Stimulated activated naive CD4-positive, alpha-beta T cell treated with Interleukin-2 at 50 U/mL for 16 hours (primary cell): ENCODE measurements at places on chromosomes 5 and 9.

DNA sequence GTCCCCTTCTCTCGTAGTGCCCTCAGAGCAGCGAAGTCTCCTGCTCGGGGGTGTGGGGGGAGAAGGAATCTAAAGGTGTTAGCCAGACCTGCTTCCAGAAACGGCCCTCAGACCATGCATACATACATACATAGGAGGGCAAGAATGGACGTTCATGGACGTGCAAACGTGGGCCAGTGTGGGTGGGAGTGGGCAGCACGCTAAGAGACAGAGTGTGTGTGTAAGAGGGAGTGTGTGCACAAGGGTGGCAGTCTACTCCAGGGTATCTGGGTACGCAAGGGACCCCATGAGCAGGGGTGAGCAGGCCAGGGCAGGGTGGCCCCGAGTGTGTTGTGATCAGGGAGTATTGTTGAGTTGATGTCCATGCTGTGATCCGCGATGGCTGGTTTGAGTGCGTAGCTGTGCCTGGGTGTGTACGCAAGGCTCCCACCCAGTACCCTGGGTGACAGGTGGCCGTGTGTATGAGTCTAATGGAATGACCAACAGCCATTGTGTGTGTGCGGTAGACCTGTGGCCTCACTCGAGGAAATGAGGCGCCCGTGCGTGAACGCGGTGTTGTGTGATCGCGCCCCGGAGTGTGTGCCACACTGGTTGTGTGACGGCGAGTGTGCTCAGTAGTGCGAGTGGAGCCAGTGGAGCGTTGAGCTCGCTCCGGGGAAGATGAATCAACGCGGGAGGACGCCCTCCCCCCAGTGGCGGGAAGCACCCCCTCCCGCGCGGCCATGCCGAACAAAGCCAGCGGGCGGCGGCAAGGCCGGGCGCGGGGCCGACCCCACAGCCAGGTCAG is 826 bp downstream of the GPRIN1 start:
- DNase-seq = no peak

- no peak for DNase-seq
These were observed 8.8 kb downstream of the PHYHD1 start for GRCh38 chr9:128929560-128929959.

- DNase-seq = no peak
These were observed 86.1 kb downstream of the FBXL17 start for GRCh38 chr5:108295578-108296368.

GRCh38 chr5:139147483-139148087 is 50.6 kb downstream of the SIL1 start:
- no peak for DNase-seq

DNA sequence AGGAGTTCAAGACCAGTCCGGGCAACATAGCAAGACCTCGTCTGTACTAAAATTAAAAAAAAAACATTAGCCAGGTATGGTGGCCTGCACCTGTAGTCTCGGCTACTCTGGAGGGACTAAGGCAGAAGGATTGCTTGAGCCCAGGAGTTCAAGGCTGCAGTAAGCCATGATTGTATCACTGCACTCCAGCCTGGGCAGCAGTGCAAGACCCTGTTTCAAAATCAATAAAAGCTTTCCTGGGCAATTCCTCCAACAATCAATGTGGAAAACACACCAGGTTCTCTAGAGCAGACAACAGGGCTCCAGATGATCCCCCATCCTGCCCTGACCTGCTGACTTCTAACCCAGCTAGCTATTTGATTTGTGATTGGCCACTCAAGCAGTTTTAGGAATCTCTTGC is 1.2 kb downstream of the AK8 start:
- no peak for DNase-seq

DNA sequence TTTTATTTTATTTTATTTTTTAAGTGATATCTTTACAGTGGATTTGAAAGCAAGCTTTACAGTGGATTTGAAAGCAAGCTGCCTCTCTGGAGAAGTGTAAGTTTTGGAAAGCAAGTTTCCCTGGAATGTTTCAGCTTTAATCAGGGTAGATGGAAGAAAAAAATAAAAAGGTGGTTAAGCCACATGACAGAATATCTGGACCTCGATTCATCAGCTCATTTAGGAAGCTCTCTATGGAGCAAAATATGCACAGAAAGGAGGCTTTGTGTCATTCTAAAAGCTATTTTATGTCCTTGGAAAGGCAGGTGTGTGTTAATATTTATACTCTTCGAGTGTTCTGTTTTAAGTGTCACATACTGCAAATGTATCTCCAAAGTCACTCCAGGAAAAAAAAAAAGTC is 409.2 kb upstream of the KLF4 start:
- DNase-seq = no peak

DNA sequence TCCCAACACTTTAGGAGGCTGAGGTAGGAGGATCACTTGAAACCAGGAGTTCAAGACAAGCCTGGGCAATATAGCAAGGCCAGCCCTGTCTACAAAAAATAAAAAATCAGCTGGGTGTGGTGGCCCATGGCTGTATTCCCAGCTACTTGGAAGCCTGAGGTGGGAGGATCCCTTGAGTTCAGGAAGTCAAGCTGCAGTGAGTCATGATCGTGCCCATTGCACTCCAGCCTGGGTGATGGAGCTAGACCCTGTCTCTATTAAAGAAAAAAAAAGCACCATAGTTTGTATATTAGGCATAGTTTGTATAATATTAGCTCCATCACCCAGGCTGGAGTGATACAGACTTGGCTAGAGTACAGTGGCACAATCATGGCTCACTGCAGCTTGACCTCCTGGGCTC is 9.6 kb upstream of the NME5 start:
- DNase-seq = no peak

GRCh38 chr9:137352511-137353222 is 50.6 kb upstream of the NRARP start:
- DNase-seq = no peak

DNA sequence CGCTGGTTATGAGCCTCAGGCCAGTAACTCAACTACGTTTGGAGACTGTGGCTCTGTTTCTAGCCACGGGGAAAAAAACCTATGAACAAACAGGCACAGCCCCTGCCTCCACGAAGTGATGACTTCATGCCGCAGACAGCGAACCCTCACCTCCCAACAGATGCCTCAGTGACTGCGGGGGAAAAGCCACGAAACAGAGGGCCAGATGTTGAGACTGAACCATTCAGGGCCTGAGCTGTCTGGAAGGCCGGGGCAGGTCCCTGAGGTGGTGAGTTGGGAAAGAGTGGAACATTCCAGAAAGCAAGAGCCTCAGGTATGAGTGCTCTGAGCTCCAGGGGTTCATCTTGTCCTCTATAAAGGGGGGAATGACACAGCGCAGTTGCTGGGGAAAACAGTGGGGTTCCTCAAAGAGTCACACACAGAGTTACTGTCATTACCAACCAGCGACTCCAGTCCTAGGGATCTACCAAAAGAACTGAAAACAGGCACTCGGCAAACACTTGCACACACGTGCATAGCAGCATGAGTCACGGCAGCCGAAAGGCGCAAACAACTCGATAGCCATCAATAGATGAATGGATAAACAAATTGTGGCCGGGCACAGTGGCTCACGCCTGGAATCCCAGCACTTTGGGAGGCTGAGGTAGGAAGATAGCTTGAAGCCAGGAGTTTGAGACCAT is 15.3 kb downstream of the PLPP7 start:
- DNase-seq = no peak

GRCh38 chr9:108245331-108245730 is 610.5 kb downstream of the ACTL7B start:
- no peak for DNase-seq

DNA sequence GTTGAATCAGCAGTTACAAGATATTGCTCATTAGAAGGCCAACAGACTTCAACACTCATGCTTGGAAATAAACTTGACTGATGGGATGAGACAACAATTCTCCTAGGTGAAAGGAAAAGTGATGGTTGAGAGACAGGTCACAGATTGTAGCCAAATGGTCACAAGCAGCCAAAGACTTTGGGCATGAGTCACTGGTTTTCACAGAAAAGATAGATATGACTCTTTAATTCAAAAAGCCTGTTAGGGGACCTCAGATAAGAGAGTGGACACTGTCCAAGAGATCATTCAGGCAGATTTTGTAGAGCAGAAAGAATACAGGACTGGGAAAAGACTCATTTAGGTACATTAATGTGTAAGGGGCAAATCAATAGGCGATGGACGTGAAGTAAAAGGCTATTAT is 982.5 kb downstream of the MAT2B start:
- no peak for DNase-seq

DNA sequence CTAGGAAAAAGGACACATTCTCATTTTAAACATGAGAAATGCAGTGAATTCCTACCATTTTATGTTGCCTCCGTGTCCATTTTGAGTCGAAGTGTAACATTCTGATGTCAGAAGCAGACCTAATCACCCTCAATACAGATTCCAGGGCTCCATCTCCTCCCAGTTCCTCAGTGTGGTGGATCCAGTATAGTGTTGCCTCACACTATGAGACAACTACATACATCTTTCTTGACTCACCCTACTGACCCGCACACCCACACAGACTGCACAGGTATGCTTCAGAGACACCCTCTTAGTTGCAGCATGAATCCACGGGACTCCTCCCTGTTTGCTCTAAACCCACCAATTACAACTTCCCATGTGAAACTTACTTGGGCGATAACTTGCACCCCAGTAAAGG is 564.9 kb downstream of the SEMA5A start:
- no peak for DNase-seq

GRCh38 chr5:110727025-110727314 is 499 bp upstream of the TMEM232 start:
- DNase-seq = no peak

DNA sequence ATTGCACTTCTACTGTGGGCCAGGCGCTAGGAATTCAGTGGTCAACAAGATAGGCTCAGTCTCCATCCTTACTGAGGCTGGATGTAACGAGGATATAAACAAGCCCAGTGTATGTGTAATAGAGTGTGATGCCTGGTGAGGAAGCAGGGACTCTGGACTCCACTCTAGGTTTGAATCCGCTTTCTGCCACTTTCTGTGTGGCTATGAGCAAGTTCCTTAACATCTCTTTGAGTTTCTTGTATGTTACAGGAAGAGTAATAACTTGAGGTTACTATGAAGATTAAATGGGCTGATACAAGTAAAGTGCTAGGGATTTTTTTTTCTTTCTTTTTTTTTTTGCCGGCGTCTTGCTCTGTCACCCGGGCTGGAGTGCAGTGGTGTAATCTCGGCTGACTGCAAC is 12.4 kb downstream of the DOCK2 start:
- no peak for DNase-seq

DNA sequence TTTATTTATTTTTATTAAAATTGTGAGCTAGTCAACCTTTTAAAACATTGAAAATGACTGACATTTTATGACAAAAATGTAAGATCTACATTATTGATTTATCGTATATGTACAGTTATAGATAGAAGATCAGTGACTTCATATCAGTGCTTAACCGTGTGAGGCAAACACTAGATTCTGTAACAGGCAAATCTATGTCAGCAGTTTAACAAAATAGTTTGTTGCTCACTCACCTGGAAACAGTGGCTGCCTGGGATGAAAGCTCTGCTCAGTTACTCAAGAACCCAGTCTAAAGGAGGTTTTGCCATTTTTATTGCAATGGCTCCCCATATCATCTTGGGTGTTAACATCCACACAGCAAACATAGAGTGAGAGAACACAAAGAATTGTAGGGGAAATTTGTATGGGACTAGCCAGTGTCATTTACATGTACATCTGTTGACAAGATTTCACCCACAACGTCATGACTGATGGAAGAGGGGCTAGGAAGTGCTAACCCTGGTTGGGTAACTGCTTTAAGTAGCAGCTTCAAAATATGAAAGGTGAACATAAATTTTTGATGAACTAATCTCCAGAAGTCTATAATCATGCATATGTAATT is 49.0 kb downstream of the SGCD start:
- DNase-seq = no peak

GRCh38 chr5:158485047-158485446 is 614.7 kb downstream of the EBF1 start:
- no peak for DNase-seq

DNA sequence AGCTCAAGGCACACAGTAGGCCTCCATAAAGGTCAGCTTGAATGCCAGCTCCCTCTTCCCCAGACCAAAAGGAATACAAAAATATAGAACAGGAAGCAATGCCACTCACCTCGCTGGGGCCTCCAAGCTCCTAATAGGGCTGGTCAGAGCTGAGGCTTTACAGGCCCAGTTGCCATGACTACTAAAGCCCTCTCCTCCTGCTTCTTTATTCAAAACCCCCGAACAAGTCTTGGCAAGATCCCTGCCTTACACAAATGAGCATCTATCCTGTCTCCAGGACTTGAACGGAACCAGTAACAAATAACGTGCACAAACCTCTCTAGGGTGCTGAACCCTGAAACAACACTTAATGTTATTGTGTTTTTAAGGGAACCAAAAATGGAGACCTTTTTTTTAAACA is 136.3 kb downstream of the SIL1 start:
- DNase-seq = no peak

- DNase-seq = no peak
These were observed 318.6 kb upstream of the RGMB start for GRCh38 chr5:98454904-98455303.

DNA sequence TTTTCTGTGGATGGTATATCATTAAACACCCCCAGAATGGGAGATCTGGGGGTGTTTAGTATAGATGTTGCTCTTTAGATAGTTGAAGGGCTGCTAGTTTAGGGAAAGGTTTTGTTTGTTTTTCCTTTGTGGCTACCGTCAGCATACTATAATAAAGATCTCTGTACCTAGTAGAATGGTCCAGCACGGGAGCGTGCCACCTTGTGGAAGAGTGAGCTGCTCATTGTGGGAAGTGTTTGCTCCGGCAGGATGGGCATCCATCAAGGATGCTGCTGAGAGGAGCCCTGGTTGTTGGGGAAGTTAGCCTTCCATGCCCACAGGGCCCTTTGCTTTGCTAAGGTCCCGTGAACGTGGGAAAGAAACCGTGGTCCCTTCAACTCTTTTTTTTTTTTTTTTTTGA is 113.1 kb downstream of the LIFR start:
- no peak for DNase-seq

DNA sequence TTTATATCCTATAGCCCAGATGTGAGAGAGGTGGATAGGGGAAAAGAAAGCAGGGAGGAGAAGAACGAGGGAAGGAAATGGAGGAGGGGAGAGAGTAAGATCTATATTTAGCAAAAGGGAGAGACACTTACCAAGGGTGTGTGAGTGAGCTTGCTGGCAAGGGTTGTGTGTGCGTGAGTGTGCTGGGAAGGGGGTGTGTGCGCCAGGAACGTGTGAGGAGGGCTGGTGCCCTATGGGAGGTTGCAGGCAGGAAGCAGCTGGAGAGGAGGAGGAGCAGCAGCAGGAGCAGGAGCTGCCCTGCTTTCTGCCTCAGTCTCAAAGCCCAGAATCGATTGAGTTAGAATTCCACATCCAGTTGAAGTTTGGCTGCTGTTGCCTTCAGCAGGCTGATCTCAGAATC is 148.3 kb upstream of the RUSC2 start:
- DNase-seq = no peak

DNA sequence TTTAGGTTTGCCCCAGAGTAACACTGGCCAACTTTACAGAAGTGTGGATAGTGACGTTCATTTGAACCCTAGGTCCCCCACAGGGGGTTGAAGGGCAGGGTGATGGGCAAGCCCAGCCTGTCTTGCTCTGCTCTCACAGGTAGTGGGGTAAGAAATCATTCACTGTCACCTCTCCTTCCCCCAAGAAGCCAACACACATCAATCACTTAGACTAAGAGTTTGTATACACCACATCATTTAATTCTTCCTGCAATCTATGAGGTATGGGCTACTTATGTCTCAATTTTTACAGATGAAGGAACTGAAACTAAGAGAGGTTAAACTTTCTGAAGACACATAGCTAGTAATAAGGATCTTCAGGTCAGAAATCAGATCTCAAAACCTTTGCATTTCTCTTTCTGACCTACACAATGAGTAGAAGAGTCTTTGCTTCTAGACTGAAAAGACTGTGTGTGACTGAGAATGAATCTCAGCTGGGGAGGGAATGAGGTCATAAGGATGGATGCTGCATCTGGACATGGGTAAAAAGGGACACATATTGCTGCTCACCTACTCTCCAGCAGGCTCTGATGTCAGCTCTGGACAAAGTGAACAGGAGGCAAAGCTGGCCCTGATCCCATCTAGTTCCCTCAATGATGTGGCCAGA is 81.0 kb upstream of the EQTN start:
- no peak for DNase-seq
